ENCODE measurements at places on chromosomes 7 and 10.

DNA sequence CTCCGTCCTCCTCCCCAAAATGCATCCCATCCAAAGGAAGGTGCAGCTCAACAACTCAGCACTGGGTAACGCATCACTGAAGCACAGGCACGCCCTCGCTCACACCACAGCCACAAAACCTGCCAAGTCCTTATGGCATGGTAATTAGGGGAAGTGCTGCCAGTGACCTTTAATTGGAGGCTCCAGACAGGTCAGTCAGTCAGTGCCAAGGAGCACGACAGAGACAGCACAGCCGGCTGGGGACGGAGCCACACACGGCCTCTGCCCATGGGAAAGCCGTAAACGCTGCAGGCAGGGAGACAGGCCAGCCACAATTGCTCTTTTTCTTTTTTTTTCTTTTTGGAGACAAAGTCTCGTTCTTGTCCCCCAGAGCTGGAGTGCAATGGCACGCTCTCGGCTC lies 146.5 kb downstream of the MAD1L1 start:
- no peak for DNase-seq

GRCh38 chr7:44189286-44189992 lies at the start of gene GCK:
Gene GCK (minus strand): TSS chr7:44189439. CDS start chr7:44188953, 486 bp downstream.
- DNase-seq, result no peak

DNA sequence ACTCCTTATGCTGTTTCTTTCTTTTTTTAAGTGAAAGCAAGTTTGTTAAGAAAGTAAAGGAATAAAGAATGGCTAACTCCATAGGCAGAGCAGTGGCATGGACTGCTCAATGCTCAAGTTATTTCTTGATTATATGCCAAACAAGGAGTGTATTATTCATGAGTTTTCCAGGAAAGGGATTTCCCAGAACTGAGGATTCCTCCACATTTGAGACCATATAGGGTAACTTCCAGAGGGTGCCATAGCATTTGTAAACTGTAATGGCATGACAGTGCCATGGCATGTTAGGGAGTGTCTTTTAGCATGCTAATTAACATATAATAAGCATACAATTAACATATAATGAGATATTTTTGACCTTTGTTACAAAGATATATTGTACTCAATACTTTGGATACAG lies 1034.5 kb upstream of the PHF14 start:
- no peak for DNase-seq

- no peak for DNase-seq
These were observed 279.6 kb downstream of the PTPRN2 start for GRCh38 chr7:158308001-158308400.

- no peak for DNase-seq
These were observed 287.4 kb downstream of the CACNA2D1 start for GRCh38 chr7:82156168-82156567.

GRCh38 chr10:4848356-4849041 lies 22.5 kb downstream of the AKR1E2 start:
- no peak for DNase-seq

DNA sequence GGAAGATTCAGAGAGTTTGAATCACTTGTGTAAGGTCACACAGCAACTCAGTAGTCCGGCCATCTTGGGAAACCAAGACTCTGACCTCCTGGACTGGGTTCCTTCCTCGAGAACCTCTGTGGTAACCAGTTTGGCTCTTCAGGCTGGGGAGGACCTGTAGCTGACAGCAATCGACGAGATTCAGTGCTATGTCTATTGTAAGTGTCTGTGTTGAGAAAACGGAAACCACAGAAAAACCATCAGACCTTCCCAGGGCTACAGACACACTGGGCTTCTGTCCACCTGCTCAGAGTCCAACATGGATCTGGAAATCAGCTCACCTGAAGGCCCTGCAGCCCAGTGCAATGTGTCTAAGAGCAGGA lies 403.7 kb downstream of the RPS24 start:
- no peak for DNase-seq

DNA sequence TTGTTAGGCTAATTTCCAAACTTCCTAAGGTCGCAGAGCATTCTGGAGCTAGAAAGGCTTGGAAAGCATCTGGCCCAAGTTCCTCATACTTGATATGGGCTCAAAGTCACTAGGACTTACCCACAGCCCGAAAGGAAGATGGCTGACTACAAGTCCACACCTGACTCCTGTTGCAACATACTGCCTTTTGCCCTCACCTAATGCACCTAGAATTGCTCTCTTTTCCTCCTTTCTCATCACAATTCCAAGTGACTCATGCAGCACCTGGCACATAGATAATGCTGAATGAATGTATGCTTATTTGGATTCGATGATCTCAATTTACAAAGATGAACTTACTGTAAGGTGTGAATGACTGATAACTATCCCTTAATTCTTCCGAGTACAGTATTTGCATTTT lies 131.5 kb downstream of the SORBS1 start:
- DNase-seq, result no peak
